ENCODE measurements at places on chromosomes 16 and 17.

DNA sequence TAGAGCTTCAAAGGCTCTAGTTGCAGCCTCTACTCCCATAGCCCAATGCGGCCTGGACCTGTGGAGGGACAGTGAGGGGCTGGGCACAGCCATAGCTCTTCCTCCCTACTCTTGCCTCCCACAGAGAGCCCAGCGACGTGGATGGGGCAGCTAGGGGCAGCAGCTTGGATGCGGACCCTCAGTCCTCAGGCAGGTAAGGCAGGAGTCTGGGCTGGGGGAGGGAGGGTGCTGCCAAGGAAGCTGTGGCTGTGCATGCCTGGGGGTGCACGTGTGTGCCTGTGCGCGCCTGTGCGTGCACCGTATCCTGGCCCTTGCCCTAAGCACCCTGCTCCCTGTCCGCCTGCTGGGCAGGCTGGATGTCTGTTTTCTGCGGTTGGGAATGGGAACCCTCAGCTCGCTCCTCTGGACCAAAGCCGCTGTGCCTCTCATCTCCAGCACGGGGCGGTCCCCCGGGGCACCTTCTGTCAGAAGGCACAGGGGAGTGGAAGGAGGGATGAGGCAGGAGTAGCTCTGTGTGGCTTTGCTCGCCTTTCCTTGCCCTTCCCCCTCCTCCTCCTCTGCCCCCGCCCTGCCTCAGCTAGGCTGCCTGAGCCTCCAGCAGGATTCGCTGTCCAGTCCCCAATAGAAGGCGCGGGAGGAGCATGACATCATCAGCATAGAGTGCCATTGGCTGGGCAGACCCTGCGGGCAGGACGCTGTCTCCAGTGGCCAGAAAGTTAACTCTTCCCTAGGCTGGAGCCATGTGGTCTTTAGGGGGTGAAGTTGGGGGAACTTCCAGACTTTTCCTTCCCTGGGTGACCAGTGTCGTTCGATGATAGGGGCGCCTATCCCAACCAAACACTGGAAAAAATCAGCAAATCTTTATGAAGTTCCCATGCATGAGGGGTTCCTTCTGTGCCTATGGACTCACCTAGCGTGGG is 797 bp downstream of the PRCD start:
- DNase-seq: peak; percentile 85

DNA sequence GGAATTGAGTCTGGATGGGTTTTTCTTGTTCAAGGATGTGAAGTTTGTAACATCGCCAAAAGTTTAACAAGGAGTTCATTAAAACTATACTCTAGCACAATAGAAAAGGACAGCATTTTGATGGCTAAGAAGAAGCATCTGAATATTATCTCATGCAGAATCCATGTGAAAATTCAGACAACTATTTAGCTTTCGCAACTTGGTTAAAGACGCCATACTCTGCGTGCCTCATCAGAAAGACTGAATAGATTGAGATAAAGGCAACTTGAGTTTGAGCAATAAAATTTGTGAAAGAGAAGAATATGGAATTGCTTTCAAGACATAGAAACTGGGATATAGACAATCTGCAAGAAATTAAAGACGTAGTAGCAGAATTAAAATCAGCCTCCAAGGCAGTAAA is 151.1 kb upstream of the MYOCD start:
- DNase-seq: no peak

DNA sequence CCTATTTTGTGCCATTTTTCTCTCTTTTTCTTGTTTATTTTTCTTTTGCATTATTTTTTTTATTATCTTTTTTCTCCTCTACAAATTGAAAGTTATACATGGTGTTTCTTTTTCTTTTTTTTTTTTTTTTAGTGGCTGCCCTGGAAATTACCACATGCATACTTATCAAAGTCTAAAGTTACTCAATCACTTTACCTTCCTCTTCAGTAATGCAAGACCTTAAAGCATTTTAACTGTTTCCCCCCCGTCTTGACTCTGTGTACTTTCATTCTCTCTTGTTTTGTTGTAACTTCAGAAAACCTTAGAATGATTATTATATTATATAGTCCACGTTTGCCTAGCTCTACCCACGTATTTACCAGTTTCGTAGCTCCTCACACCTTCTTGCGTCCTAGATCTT is 33.3 kb upstream of the SMPD3 start:
- DNase-seq: no peak

- DNase-seq: no peak
These were observed 30.7 kb downstream of the CCR7 start for GRCh38 chr17:40534371-40535189.

GRCh38 chr16:25051406-25052150 is 36.4 kb upstream of the ARHGAP17 start:
- no peak for DNase-seq

GRCh38 chr17:83079352-83079747 is at the start of gene METRNL:
Gene METRNL, plus strand, starts transcription at chr17:83079609. Its CDS starts 207 bp downstream, at chr17:83079816.
- DNase-seq: peak; percentile 31

DNA sequence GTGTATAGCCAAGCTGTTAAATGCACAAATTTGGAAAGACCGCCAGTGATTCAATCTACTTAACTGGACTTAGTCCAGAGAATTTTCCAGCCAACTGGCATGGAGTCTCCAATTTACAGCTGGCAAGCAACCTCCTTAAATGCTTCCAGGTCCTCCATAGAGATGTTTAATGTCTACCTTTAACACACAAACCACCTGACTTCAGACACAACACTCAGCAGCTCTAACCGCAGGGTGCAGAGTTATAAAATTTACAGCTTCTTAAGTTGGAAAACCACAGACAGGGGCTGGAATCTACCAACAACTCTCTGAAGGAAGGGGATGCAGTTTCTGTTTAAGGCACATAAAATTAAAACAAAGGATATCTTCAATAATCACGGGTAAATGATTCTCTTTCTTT is 106.9 kb downstream of the SYCE1L start:
- peak; percentile 44 for DNase-seq

Measured in fibroblast of skin of left quadriceps (primary cell).